ENCODE measurements at places on chromosomes 7 and 10.
A peak's percentile ranks its signal among the peaks of the same experiment; 100 is the strongest.

GRCh38 chr7:5567790-5568189 lies 144.2 kb upstream of the TNRC18 start:
- ATAC-seq = no peak

DNA sequence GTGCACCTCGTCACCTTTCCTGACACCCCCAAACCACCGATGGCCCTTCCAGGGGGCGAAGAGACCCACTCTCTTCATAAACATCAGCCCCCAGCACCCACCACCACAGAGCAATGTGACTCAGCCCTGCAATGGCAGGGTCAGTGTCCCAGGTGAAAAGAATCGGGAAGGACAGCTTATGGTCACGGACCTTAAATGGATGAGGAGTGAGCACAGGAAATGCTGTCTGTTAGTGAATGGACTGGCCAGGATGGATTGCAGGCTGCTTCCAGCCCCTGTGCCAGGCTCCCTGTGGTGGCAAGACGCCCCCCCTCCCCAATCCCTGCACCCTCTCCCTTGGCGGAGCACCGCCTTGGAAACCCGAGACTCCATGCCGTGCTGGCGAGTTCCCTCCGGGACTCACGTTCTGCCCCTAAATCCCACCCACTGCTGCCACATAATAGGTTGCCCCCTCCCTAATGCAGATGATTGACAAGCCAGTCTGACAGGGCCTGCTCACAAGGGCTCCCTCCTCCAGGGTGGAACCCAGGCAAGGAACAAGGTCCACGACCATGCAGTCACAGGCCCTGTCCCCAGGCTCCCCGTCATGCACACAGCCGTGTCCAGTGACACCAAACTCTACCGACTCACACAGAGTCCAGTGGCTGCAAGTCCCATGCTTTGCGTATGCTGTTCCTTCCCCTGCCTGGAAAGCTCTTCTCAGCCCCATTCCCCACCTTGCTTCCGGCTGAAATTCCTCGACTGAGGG lies 7.3 kb downstream of the ASB13 start:
- no peak for ATAC-seq

GRCh38 chr10:3886191-3886590 lies 101.2 kb upstream of the KLF6 start:
- ATAC-seq = no peak

GRCh38 chr10:35874311-35875015 lies 232.4 kb upstream of the FZD8 start:
- ATAC-seq = no peak

- no peak for ATAC-seq
Measured at GRCh38 chr10:56266120-56266519, 94.9 kb downstream of the ZWINT start.

DNA sequence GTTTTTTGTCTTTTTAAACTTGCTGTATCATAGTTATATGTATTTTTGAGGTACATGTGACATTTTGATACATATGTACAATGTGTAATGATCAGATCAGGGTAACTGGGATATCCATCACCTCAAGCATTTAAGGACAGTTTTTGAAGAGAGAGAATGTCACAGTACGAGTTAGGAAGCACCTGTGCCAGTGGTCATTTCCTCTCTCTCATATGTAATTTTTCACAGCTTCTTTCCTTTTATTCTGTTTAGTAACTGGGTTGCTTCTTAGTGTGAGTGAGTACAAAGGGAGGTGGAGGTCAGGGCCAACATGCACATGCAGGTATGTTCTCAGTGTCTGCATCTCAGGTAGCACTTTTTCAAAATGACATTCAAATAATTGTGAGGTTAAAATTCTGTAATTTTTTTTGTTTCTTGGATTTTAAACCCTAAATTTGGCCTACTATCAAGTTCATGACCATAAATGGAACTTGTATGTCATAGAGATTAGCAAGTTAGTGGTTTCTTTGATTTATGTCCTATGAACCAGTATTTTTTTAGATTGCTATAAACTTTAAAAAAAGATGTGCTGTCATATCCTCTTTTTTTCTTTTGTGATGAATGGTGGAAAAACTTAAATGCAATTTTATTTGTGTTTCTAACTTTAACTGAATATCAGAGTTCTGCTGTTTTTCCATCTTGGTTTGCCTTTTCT lies 42.7 kb downstream of the SNX10 start:
- ATAC-seq = no peak

GRCh38 chr10:113430634-113431397 lies 122.0 kb upstream of the HABP2 start:
- ATAC-seq = no peak

GRCh38 chr10:100208276-100208675 lies 21.1 kb downstream of the CHUK start:
- ATAC-seq = no peak

- no peak for ATAC-seq
Measured at GRCh38 chr7:140013676-140014075, 49.1 kb downstream of the PARP12 start.

GRCh38 chr7:140646931-140647647 lies 6.5 kb upstream of the DENND2A start:
- ATAC-seq = peak; percentile 62

DNA sequence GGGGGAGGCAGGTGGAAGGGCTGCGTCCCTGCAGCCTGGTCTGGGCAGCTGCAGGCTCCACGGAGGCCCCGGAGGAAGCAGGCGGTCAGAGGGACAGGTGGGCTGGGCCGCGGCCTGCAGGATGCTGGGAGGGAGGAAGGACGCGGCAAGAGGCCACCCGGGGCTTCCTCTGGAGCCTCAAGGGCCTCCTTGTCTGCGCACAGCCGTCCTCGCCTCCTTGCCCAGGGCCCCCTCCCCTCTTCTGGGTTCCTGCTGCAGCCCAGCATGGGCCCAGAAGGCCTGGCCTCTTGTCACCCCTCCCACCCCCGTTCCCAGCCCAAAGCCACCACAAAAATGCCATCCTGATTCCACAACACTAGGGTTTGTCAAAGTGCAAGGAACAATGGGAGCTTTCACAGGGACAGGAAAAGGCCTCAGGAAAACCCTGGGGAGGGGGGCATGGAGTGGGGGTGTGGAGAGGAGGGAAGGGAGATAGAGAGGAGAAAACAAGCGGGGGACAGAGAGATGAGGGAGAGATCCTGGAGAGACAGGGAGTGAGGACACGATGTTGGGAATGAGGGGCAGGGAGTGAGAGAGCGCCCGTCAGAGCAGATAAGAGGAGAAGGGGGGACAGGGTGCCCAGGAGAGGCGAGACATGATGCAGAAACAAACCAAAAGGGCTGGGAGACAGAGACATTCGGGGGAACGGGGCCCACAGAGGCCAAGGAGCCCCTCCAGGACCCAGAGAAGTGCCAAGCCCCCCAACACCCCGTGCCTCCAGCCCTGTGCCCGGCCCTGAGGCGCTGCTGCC lies 41.8 kb downstream of the ZCCHC24 start:
- no peak for ATAC-seq

- peak; percentile 85 for ATAC-seq
Measured at GRCh38 chr7:102425639-102426267, 7.6 kb upstream of the ORAI2 start.

DNA sequence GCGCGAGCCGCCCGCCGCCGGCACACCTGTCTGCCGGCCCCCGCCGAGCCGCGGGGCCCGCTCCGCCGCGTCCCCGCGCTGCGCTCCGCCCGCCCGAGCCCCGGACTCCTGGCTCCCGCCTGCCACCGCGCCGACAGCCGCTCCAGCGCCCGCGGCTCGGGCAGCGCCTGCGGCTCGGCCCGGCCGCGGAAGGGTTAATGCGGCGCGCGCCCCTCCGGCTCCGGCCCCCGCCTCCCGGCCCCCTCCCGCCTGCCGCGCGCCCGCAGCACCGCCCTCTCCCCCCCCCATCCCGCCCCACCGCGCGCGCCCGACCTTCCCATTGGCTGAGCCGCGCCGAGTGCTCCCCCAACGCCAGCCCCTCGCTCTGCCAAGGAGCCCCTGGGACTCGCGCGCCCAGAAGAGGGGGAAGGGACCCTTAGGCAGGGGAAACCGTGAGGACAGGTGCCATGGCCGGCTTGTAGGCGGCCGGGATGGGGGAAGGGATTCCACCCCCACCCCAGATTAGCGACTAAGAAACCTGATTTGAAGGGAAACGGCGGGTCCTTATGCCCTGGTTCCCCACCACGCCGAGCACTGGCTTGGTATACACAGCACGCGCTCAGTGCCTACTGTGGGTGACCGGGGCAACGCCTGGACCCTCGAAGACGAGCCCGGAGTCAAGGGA lies at the start of gene KCNH2:
KCNH2 (minus strand) TSS at position 196 of the 664 bp plus-strand sequence. CDS start 408 bp downstream, outside the sequence.
- no peak for ATAC-seq

DNA sequence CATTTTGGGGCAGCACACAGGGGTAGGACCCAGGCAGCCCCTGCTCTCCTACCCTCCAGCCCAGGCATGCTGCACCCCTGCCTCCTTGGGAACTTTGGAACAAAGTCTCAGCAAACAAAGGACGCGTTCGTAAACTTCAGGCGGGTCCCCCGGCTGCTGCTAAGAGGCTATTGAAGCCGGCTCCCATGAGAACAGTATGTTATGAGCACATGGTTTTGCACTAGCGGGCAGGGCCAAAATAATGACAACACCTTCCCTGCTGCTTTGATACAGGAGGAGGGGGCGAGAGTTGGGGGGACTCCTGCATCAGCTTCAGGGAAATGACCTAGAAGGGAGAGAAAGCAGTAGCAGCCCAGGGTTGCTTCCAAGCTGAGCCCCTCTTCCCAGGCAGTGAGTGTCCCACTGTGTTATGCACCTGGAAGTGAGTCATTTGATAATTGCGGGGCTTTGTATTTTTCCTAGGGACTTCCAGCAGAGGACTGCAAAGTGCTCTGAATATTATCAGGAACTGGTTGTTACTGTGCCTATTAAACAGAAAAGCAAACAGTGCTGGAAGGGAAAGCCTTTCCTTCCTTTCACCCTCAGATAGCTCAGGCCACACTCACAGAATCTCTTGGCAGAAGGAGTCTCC lies 6.9 kb downstream of the ITPRIP start:
- no peak for ATAC-seq

DNA sequence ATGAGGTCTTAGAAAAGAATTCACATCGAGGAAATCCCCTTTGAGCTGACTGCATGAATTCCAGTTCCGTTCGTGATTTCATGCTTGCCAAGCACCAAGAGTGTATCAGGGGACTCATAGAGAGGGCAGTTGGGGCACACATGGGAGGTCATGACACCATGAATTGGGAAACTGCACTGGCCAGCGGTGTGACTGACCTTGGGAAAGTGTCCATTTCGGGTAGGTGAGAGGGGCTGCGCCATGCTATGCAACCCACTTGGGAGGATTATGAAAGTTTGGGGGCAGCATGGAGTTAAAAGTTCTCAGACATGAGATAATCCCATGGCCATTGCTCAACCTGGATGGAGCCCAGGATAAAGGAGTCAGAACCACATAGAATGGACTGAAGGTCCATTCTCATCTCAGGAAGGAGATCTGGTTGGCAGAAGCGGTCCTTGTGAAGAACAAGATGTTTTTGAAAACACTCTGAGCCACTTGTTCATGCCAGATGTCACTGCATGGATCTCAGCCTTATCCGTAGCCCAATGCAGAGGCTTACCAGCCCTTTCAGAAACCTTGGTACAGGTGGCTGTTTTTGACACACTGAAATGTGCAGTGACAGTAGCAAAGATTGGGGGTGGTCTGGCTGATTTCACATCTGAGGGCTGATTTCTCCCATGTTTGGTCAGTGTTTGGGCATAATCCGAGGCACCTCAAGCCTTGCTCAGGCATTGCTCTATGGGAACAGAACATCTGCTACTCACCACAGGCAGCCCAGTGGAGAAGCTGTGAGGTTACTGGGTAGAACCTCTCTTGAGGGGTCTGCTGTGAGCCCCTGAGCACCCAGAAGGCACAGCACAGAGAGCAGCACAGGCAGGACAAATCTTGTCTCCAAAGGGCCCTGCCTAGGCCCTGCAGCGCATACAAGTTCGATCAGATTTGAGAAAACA lies 252.3 kb downstream of the CXCL12 start:
- ATAC-seq = no peak

DNA sequence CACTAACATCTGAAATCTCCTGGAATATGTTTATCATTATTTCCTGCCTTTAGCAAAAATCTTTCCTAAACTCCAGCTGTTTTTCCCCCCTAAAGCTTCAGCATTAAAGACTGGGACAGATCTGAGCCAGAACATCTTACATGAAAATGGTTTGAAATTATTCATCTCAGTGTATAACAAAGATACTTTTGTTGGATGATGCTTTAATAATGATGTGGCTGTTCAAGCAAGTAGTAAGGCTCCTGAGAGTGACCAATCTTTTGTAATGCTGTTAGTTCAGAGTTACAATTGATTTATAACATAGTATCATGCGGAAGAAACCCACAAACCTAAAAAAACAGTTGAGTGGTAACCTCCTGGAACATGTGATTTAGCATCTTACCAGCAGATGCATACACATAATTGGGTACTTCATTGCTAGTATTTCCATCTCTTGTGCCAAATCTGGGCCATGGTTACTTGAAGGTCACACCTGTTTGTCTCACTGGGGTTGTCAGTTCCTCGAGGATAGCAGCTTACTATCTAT lies 1.5 kb downstream of the BZW2 start:
- ATAC-seq = no peak

DNA sequence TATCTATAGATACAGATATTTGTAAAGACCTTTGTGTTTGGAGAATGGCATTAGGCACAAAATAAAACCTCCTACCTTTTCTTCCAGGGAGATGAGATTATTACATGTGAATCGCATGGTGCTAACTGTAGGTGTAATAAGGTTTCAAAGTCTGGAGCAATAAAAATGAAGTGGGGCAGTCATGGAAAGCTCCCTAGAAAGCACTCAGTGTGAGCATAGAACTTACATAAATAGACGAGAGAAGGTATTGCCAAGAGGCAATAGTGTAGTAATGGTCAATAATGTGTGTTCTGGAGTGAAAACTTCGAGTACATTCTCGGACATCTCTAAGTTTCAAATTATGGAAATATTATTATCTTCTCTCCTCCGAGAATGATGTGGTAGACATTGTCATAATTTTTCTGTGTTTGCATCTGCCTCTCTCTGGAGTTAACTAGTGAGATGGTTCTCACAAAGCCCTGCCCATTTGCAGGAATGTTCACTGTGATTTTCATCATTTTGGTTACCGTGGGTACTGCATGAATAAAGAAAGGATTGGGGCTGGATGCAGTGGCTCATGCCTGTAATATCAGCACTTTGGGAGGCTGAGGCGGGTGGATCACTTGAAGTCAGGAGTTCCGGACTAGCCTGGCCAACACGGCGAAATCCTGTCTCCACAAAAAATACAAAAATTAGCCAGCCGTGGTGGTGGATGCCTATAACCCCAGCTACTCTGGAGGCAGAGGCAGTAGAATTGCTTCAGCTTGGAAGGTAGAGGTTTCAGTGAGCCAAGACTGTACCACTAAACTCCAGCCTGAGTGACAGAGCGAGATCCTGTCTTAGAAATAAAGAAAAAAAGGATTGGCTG lies 10.6 kb downstream of the VIM start:
- no peak for ATAC-seq

GRCh38 chr10:77513781-77514331 lies 123.8 kb downstream of the KCNMA1 start:
- ATAC-seq = peak; percentile 14

GRCh38 chr7:37549076-37549931 lies 100.6 kb upstream of the ELMO1 start:
- ATAC-seq = no peak

DNA sequence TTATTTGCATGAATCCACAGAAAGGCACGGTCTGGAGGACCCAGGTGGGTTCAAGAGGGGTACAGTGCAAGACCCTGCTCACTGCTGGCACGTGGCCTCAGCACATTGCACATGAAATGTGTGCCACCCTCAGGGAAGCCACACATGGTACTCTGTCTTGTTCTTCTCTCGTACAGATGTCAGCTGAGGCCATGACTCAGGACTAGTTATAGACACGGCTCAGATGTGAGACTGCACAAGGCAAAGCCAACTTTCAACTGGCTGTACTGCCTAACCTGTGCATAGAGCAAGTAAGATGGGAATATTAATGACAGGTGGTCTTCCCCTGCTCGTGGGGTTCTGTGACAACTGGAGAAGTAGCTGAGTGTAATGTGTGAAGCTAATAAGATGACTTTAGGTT lies 249.4 kb upstream of the CTBP2 start:
- no peak for ATAC-seq

GRCh38 chr7:4791738-4792536 lies 16.5 kb downstream of the AP5Z1 start:
- ATAC-seq = peak; percentile 82

Data from activated T-helper 17 cell treated with anti-CD3 and anti-CD28 coated beads, Interleukin-2, amount 50 U/mL, for 72 hours (primary cell).